T-helper 22 cell (primary cell): ENCODE measurements at places on chromosomes 11 and 22.

DNA sequence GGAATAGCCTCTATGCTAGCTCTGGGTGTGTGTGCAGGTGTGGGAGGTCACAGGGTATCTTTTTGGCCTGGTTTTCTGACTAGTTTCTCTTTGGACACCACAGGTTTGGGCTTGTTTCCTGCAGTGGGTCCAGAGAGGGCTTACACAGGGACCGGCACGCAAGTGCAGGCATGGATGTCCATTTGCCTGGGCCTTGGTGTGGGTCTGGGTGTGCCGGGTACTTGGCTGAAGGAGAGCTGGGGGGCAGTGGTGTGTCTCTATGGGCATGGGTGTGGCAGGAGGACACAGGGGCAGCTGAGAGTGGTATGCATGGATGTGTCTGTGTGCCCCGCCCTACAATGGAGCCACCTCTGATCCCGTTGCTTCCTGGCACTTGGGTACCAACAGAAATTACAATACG is 7.5 kb upstream of the KCNJ11 start:
- DNase-seq = no peak

- no peak for DNase-seq
These were observed at the start of gene DGCR6 for GRCh38 chr22:18905540-18906409. Gene DGCR6 (plus strand): TSS chr22:18906320. CDS start chr22:18906375, 55 bp downstream.

DNA sequence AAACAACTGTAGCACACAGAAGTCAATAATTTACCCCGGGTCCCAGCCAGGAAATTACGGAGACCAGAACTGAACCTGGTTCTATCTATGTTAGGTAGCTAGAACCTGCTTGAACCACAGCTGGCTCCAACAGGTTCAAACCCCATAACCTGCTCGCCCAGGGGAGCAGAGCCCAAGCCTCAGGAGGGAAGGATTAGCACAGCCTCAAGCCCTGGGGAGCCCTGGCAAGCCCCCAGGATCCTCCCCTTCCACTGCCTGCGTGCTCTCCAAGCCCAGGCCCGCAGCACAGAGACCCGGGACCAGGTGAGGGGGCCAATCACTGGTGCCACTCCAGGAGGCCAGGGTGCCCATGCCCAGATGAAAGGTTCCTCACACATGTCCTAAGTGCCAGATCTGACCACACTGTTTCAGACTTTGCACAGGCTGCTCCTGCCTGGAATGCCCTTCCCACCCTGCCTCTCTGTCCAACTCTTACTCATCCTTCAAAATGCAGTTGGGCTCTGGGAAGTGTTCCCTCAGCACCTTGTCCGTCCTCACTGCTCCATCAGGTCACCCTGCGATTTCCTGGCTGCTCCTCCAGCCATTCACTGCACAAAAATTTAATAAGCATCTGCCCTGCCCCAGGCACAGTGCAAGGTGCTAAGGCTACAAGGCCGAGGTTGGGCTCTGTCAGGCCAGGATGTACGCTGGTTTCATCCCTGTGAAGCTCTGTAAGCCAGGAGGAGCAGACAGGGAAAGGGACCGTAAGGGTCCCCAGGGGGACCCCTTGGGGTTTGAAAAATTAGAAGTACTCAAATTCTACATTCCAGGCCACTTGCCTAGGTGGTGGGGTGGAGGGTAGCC is 32.2 kb downstream of the ARRB1 start:
- DNase-seq = no peak

- DNase-seq = peak; percentile 37
These were observed at the start of gene B4GALNT4 for GRCh38 chr11:369336-370018. Gene B4GALNT4 (plus strand): TSS chr11:369499. CDS start chr11:369804, 305 bp downstream.

DNA sequence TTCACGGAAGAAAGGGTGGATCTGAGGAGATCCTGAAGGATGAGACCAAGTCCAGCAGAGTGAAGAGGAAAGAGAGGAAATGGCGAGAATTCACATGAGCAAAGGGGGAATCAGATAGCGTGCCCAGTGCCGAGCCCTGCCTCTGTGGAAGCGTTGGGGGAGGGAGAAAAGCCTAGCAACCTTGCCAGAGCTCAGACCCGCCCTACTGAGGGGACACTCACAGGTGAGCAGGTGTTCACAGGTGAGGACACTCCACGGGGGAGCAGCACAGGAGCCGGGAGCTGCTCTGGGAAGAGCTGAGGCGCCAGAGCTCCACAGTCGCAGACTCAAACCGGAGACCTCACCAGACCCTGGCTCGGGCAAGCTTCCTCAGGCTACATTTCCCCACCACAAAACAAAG is 56.2 kb downstream of the MICAL3 start:
- no peak for DNase-seq

DNA sequence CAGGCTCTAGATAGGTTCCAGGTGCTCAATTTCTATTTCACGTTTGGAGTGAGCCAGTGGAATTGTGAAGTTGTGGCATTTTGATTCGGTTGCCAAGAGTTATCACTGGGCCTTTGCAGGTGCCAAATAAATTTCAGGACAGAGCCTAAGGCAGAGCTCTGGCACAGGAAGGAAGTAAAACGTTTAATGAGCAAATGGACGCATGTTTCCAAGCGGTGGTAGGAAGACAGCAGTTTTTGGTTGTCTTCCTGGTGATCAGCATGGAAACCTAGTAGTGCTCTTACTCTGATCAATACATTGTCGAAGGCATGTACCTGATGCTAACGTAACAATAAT is 452 bp downstream of the BIRC3 start:
- DNase-seq = no peak

DNA sequence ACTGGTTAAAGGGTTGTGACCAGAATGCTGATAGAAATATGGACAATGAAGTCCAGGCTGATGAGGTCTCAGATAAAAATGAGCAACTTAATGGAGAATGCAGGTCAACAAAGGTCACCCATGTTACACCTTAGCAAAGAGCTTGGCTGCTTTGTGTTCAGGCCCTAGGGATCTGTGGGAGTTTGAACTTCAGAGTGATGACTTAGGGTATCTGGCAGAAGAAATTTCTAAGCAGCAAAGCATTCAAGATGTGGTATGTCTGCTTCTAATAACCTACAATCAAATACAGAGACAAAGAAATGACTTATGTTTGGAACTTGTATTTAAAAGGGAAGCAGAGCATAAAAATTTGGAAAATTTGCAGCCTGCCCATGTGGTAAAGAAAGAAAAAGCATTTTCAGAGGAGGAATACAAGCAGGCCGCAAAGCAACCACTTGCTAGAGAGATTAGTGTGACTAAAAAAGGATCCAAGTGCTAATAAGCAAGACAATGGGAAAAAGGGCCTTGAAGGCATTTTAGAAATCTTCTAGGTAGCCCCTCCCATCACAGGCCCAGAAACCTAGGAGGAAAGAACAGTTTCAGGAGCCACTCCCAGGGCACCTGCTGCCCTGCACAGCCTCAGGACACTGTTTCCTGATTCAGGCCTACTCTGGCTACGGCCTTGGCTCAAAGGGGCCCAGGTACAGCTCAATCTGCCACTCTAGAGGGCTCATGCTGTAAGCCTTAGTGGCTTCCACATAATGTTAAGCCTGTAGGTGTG is 41.3 kb downstream of the TNKS1BP1 start:
- DNase-seq = no peak

DNA sequence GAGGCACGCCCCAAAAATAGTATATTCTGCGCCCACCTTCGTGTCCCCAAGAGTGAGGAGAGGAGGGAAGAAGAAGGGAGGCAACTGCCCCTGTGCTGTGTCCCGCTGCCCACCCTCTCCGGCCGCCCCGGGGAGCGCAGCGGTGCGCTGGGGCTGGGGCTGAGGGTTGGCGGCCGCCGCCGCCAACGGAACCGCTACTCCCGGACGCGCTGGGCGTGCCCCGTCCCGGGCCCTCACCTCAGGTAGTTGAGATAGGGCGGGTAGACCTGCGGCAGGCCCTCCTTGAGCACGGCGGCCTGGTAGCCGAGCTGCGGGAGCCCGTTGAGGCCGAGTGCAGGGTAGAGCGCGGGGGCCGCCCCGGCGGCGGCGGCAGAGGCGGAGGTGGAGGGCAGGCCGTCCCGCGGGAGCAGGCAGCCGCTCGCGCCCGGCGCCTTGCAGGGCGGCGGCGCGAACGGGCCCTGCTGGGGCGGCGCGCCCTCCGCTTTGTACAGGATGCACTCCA is 2.4 kb downstream of the PGR start:
- DNase-seq = no peak

DNA sequence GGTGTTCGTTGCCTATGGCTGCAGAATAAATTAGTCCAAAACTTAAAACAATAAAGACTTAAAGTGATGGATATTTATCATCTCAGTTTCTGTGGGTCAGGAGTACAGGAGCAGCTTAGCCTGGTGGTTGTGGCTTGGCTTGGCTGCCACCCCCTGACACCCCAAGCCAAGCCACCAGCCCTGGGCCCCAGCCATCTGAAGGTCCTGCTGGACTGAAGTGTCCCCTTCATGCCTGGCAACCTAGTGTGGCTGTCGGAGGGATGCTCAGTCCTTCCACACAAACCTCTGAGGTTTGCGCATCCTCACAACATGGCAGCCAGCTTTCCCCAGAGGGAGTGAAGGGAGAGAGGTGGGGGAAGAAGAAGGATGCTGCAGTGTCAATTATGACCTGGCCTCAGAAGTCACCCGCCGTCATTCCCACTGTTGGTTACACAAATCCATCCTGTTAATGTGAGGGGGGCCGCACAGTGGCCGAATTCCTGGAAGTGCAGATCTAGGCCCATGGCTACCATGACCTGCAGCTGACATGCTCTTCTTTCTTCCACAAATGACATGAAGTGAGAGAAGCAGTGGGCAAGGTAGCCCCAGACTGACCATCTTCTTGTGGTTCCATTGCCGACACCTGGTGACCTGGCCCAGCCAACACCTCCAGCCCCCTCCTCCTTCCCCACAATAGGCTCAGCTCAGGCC is 31.1 kb downstream of the IGF2 start:
- no peak for DNase-seq

- peak; percentile 58 for DNase-seq
These were observed 14.1 kb downstream of the MIAT start for GRCh38 chr22:26671317-26672059.

- no peak for DNase-seq
These were observed 1416.1 kb downstream of the TBC1D22A start for GRCh38 chr22:48178536-48178935.

GRCh38 chr11:128763224-128763623 is 69.4 kb downstream of the FLI1 start:
- no peak for DNase-seq

DNA sequence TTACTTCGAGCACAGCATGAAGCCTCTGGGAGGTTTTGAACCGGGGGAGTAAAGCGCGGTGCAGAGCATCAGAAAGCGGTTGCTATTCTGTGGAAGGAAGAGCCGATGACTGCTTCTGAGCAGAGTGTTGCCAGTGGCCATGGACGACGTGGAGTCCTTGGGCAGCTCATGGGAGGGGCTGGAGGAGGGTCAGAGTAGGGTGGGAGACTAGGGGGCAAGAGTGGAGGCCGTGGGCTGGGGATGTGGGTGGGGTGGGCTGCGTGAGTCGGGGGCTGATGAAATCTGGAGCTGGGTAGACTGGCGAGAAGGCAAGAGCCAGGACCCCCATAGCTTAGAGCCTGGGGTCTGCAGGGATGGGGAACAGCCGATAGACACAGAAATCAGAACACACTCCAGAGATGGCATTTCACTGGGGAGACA is 40.2 kb downstream of the TBC1D22A start:
- DNase-seq = no peak

DNA sequence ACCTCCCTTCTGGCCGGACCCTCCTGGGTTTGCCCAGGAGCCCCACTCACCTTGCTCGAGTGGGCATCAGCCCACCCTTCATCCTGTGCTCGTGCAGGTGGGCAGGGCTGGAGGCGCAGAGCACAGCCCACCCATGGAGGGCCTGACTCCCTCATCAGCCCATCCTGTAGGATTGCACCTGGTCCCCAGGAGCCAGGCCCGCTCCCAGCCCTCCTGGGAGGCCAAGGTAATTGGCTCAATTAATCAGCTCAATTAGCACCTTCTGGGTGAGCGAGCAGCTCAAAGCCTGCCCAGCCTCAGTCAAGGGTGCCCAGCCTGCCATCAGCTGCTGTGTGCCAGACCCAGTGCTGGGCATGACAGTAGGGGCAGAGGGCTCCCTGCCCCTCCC is 58.1 kb upstream of the NECTIN1 start:
- no peak for DNase-seq

GRCh38 chr11:84899740-84900139 is 727.4 kb downstream of the DLG2 start:
- DNase-seq = no peak

DNA sequence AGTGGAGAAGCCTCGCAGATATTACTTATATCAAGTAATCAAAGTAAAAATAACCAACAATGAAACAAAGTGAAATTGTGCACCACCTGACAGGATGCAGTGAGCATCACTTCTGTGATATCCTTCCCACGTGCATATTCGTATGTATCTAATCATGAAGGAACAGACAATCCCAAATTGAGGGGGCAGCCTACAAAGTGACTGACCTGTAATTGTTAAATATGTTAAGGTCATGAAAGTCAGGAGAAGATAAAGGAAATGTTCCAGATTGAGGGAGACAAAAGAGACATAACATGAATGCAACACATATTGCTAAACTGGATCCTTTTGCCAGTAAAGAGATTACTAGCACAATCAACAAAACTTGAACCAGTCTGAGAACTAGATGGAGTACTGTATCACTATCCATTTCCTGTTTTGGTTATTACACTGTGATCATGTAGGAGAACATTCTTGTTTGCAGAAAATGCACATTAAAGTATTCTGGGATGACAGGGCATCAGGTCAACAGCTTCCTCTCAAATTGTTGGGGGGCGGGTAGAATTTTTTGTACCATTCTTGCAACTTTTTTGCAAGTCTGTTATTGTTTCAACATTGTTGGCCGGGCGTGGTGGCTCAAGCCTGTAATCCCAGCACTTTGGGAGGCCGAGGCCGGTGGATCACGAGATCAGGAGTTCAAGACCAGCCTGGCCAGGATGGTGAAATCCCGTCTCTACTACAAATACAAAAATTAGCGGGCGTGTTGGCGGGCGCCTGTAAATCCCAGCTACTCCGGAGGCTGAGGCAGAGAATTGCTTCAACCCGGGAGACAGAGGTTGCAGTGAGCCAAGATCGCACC is 2.0 kb downstream of the SBF2 start:
- DNase-seq = no peak

- no peak for DNase-seq
These were observed 17.4 kb downstream of the FXYD6 start for GRCh38 chr11:117859061-117859460.

DNA sequence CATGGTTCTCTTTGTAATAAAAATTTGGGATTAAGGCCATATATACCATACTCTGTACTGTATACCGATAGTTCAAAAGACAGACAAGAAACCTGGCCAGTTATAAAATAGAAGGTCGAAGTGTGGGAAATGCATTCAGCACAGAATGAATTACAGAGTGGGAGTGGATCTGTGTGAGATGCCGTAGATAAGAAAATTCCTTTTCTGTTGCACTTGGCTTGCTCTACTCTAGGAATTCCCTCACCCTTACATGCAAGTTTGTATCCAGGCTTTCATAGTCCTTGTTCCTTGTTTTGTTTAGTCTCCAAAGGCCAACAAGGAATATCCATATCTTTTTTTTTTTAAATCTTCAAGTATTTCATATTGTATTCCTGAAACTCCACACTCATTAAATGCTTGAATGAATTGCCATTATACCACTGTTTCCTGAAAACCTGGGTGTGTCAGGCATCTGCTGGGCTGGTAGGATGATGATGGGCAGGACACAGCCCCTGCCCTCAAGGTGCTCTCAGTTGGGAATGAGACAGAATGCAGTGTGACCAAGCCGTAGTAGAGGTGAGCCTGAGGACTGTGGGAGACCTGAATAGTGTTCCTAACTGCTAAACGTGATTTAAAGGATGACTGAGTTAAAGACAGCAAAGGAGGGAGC is 53.5 kb downstream of the TEAD1 start:
- DNase-seq = no peak

GRCh38 chr11:59706518-59707285 is 6.9 kb downstream of the OR10V1 start:
- no peak for DNase-seq
